ENCODE measurements at places on chromosomes 1 and 21. TPM values are rescaled to one million over a fixed set of nuclear protein-coding genes. Genes with fewer than 3 reads are reported as not detected.

The DDAH1 gene
- 18.2 TPM for total RNA-seq

The OPTC gene
- total RNA-seq: not detected

DNA sequence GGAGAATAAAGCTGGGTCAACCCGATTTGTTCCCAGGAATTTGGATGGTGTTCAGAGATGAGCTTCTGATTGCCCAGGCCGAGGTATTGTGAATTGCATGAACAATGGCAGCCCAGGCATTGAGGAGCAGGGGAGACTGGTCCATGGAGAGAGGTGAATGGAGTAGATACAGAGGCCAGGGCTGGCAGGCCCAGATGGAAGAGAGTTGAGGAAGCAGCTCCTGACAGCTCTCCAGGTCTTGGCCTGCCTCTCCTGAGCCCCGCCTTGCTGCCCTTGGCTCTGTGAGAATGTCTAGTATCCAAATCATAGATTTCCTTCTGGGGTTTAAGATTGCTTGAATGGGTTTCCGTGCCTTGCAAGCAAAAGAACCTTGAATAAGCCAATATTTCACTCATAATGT is 11.5 kb downstream of the ABCA4 start:
- no peak for DNase-seq

The SERTAD4 gene
- 0.69 TPM for total RNA-seq

The PRKCZ gene
- total RNA-seq: 12.2 TPM

GRCh38 chr1:214067853-214068703 is 80.3 kb downstream of the PROX1 start:
- no peak for DNase-seq

DNA sequence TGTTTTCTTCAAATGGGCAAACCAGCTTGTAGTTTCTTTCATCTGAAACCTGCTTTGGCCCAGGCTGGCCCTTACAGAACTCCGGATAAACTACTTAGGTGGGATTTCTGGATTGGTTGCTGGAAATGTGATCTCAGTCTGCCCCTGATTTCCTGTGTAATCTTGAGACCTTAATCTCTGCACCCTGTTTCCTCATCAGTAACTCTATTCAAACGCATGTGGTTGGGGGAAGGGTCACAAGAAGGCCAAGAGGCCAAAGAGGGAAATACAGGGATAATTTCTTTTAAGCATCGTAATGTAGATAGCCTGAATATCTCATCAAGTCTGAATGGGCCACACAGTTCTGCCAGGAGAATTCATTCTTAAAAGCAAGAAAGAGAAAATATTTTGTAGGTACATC is 483.6 kb downstream of the LTN1 start:
- DNase-seq: no peak

The HES5 gene
- total RNA-seq: not detected

The TGFB2 gene
- total RNA-seq: 0.05 TPM

The CELA3A gene
- not detected for total RNA-seq

DNA sequence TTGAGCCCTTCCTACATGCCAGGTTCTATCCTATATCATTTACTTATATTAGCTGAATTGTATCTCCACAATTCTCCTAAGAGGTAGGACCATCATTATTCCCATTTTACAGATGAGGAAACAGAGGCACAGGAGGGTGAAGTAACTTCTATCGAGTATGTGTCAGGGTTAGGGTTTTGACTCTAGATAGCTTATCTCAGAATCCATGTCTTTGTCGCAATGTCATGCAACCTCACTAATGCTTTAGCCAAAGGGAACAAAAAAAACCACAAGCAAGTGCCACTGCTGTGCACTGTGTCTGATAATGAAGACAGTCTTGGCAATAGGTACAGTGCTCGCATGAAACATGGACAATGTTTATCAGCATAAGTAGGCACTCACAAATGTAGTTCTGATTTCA is 95.4 kb upstream of the CLDN14 start:
- DNase-seq: no peak

DNA sequence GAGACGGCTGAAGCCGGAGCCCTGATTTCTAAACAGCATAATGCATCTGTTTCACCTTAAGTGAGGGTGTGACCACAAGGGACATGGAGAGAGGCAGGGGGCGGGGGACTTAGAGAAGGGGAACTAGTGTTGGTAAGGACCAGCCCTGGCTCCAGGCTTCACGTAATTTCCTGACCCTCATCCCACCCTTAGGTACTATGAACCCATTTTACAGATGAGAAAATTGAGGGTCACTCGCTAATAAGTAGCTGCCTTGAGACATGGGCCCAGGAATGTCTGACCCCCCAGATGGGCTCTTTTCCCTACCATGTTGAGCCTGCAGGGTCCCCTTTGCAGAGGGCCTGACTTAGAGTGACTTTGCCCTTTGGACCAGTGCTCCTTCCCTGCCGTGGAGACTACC is 4.7 kb downstream of the EPHA8 start:
- DNase-seq: no peak

DNA sequence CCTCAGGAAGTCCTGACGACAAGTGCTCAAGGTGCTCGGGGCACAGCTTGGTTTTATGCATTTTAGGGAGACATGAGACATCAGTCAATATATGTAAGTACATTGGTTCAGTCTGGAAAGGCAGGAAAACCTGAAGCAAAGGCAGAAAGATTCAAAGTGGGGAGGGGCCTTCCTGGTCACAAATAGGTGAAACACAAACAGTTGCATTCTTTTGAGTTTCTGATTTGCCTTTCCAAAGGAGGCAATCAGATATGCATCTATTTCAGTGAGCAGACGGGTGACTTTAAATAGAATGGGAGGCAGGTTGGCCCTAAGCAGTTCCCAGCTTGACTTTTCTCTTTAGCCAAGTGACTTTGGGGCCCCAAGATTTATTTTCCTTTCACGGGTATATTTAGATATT is 8.9 kb upstream of the RNF187 start:
- no peak for DNase-seq

The ACKR1 gene
- not detected for total RNA-seq

GRCh38 chr1:44970317-44970716 is 16.1 kb downstream of the EIF2B3 start:
- DNase-seq: no peak

DNA sequence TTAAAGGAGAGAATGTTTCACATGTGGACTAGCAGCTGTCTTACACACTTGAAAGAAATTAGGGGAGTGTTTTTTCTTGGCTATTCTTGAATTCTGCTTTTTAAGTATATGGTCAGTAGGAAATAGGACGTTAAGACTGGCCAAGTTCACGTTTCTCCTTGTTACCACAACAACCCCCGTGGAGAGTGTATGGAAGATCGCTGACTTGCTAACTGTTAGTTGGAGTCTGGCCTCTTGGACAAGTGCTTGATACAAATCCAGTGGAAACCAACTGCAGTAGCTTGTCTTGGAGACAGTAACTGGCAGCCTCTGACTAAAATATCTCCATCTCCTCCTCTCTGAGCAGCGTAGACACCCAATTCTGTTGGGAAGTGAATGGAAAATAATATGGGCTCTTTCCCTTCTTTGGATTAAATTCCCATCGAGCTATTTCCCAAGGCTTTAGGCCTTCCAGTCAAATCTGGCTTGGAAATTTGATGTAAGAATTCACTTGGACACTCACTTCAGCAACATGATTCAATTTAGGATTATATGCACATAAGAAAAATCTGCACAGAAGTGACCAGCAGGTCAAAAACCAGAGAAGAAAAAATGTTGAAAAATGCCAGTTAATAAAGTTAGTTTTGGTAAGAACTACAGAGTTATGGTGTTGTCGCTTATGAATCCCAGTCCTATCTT is 3.6 kb upstream of the NFIA start:
- DNase-seq: no peak

The HMGB4 gene
- total RNA-seq: not detected

DNA sequence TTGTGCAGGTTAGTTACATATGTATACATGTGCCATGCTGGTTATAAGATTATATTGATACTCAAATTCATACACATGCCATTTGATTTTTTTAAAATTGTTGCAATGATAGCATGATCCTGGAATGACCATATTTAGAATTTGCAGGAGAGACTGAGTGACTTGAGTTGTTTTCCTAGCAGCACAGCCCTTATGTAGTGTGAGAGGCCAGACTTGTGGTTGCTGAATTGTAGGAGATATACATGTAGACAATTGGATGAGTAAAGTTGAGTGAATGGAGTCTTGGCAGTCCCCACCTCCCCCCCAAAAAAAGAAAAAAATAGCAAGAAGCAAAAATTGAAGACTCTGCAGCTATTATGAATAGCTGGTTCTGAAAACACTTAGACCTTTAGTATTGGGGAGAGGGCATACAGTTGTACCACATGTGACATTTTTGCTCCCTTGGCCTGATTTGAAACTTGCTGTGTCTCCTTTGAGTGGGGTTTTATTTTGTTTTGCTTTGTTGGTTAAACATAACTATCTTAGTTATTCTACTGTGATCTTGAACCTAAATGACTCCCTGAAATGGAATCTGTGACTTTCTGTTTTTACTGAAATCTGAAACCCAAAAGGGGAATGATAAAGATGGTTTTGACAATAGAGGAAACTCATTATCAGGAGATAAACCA is 280.3 kb downstream of the HMCN1 start:
- DNase-seq: no peak

The CITED4 gene
- 45.3 TPM for total RNA-seq

- DNase-seq: no peak
Measured at GRCh38 chr21:15682186-15682895, 47.4 kb upstream of the USP25 start.

DNA sequence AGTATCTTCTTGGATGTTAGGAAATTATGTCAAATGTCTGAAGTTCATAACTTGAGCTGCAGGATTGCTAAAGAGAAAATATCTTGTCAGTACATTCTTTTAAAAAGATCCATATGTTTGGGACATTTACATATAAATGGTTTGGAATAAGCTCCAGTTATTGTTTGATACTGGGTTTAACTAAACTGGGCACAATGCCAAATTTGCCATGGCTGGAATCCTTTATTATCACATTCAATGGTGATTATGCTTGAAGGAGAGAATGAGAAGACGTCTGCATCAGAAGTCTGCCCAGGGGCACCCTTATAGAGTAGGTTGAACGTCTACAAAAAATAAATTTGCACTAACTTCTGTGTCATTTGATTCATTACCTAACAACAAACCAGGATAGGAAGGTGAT is 652.5 kb downstream of the AMY1C start:
- DNase-seq: no peak

DNA sequence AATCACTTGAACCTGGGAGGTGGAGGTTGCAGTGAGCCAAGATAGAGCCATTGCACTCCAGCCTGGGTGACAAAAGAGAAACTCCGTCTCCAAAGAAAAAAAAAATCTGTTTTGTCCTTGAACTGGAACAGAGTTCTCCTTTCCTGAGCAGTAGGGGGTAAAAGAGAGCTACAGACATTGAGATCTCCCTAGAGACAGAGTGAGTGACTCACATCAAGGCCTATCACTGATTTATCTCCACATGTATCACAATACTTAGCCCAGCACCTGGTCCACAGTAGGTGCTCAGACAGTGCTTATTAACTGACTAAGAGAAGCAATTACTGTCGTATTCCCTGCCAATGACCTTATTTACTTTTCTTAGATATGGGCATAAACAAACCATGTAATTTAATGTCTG is 354.1 kb upstream of the C1orf87 start:
- no peak for DNase-seq
